ENCODE measurements at places on chromosomes 16 and 17.

- no peak for DNase-seq
These were observed 147.4 kb upstream of the RPH3AL start for GRCh38 chr17:499951-500461.

- DNase-seq: no peak
These were observed 27.2 kb upstream of the ASGR2 start for GRCh38 chr17:7141824-7142223.

- peak; percentile 9 for DNase-seq
These were observed 237.5 kb upstream of the PMFBP1 start for GRCh38 chr16:72409423-72409822.

- DNase-seq: no peak
These were observed 11.6 kb downstream of the COPZ2 start for GRCh38 chr17:48025904-48026501.

GRCh38 chr17:49342575-49342936, 19.5 kb downstream of the ZNF652 start:
- no peak for DNase-seq

DNA sequence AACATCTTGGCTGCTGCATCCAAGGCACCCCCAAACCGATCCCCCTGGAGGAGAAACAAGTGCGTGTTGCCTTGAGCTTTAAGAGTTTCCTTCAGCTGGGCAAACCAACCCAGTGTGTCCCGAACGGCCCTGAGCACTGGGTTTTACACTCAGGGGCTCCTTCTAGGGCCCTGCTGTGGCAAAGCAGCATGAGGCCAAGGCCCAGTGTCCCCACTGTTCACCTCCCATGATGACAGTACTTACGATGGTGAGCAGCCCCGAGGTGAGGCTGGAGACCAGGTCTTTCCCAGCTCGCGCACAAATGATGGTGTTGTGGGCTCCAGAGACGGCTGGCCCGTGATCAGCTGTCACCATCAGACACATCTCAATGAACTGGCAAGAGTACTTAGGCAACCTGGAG, 6.6 kb upstream of the KLHL11 start:
- DNase-seq: no peak

- DNase-seq: no peak
These were observed 13.5 kb downstream of the RGS11 start for GRCh38 chr16:262121-262745.

DNA sequence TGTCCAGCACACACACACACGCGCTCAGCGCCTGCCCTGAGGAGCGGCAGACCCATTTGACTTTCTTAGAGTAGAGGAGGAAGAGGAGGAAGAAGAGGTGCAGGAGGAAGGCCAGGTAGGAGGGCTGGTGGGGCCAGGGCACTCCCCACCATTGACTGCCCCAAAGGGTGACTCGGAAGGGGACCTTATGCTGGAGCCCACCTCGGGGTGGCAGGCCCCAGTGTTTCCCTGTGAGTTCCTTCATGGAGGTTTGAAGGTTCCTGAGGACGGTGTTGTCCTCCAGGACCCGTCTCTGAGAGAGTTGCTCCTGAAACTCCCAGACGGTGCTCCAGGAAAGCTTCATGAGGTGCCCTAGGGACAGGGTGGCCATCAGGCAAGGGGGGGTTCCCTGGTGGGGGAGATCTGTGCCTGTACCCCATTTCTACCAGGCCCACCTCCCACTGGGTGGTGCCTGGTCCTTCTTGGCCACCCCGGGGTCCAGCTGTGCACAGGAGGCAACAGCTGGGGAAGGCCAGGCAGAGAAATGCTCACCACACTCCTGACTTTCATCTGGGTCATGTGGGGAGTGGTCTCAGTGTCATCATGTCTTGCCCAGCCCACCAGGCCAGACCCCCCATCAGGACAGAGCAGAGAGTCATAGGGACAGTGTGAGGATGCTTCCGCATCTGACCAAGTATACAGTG, 89.5 kb downstream of the TNFRSF13B start:
- no peak for DNase-seq

GRCh38 chr17:17121162-17121561, 78.9 kb downstream of the MPRIP start:
- no peak for DNase-seq

GRCh38 chr16:11394593-11394960, 49.3 kb downstream of the RMI2 start:
- DNase-seq: no peak

DNA sequence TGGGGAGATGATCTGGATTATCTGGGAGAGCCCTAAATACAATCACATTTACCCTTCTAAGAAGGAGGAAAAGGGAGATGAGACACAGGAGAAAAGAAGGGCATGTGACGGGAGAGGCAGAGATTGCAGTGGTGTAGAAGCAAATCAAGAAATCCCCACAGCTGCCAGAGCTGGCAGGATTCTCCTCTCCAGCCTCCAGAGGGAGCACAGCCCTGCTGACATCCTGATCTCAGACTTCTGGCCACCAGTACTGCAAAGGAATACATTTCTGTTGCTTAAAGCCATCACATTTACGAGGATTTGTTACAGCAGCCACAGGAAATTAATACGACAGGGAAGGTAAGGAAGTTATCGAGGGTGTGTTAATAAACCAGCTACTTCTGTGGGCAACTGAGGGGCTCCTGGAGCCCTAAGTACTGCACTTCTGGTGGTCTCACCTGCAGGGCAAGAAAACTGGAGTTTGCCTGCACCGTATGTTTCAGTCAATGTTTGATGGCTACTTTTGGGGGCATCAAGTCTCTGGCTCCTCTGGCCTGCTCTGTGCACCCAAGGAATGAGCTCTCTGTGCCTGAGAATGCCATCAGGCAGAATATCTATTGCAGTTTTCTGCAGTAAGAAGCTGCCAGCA, 22.9 kb upstream of the CDH13 start:
- DNase-seq: no peak

DNA sequence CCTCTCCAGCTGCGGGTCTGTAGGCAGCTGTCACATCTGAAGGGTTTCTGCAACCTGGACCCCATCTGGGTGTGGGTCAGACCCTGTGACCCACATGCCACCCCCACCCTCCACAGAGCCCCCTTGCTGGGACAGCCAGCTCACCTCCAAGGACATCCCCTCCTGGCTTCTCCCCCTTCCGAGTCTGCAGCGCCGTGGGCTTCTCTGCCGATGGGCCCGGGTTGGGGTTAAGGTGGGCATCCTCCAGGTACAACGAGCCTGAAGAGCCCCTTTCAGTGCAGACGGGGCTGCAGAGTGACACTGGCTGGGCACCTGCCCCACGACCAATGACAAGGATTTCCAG, 28.9 kb downstream of the OR1D5 start:
- no peak for DNase-seq

GRCh38 chr17:20228860-20229259, 219.7 kb downstream of the SPECC1 start:
- DNase-seq: no peak

GRCh38 chr16:30567991-30568638, 3.4 kb downstream of the ZNF688 start:
- no peak for DNase-seq

GRCh38 chr17:31216031-31216751, 80.8 kb downstream of the OMG start:
- no peak for DNase-seq

- DNase-seq: no peak
These were observed 41.6 kb downstream of the RPGRIP1L start for GRCh38 chr16:53662072-53662471.

GRCh38 chr16:28105297-28105696, 41.8 kb upstream of the GSG1L start:
- DNase-seq: no peak

DNA sequence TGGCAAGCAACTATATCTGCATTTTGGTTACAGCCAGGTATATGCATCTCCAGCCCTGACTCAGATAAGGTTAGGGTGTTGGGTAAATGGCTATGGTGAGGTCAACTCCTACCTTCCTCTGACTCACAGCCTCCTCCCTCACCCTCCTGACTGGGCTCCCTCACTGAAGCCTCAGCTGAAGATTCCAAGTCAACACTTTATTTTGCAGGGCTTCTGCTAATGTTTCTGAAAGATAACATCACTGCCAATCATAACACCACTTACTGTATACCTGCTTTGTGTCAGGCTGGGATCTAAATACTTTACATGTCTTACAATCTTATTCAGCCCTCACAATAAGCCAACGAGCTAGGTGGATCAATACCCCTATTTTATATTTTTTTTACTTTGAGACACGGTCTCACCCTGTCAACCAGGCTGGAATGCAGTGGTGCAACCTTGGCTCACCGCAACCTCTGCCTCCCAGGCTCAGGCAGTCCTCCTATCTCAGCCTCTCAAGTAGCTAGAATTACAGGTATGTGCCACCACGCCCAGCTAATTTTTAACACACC, 47.8 kb upstream of the GCSH start:
- no peak for DNase-seq

DNA sequence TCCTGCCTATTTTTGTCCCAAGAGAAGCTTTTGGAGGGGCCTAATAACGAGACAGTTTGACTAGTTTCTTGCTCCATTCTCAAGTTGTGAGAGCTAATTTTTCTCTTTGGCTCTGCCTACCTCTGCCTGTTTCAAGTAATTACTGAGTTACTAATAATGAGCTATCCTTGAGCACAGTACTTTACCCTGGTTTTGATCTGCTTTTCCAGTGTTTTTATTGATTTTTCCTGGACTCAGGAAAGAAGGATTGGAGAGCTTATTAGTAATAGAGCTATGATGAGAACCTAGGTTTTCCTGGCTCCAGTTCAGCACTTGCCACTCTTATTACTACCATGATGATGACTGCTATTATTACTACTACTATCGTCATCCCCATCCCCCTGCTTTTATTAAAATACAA, 106.7 kb downstream of the HS3ST3B1 start:
- no peak for DNase-seq

DNA sequence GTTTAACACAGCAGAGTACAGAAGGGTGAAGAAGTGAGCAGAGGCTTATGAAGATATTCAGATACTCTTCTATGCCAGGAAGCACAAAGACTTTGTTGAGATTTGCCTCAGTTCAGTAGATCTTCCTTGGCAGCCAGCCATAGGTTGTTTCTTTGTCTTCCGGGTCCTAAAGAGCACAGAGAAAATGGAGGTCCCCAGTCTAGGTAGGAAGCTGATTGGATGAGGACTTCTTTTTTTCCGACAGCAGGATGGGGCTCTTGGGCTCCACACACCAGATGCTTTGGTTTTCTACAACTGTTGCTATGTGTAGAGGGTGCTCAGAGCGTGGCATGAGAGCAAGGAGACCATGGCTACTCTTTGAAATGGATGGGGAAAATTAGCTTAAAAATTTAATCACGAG, 8.3 kb upstream of the CDC6 start:
- no peak for DNase-seq

DNA sequence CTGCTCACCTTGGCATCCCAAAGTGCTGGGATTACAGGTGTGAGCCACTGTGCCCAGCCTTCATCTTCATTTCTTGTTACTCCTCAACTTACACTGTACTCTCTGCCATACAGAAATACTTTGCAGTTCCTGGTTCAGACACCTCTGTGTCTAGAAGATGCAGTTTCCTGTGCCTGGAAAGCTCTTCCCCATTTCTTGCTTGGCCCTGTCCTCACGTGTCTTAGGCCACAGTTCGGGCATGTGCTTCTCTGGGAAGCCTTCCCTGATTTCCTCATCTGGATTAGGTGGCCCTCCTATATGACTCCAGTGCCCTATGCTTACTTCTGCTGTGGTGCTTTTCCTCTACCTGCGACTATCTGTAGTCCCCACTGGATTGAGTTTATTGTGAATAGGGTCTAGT, 26.5 kb upstream of the CDR2 start:
- no peak for DNase-seq

DNA sequence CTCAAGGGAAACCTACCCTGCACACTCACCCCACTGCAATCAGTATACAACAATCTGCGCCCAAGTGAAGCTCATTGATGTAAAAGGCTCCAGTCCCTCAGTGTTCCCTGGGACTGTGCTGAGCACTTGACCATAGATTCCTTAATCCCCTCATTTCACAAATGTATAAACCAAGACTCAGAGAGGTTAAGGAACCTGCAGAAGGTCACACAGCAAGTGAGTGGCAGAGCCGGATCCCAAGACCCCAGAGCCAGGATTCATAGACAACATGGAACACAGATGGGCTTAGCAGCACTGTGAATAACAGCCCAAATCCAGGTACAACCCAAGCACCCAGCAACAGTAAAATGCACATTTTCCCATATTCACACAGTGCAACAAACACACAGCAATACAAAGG, 225.7 kb downstream of the C16orf78 start:
- no peak for DNase-seq

DNA sequence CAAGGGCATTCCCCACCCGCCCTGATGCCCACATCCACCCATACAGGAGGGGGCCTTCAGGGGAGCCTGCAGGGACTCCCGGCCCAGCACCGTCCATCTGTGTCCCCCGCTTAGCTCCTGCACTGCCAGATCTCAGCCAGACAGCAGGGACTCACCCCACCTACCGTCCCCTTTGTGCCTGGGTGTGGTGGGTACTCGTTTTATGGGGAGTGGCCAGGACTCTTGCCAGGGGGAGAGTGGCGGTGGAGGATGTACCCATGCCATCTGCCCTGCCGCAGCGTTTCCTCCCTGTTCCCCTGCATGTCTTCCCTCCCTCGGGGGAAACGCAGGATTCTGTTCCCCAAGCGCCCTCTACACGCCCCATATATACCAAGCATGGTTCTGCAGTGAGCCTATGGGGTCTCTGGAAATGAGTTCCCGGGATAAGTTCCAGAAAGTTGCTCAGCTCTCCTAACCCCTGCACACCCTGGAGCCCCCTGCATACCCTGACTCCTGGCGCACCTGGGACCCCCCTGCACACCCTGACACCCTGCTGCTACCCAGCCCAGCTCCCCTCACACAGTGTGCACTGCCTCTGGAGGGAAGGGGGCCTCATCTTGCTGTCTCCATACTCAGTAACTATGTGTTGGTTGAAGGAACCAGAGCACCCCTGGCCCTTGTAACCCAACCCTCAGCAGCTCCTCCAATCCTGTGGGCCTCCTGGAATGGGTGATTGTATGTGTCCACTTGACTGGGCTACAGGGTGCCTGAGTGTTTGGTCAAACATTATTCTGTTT, 4.2 kb upstream of the MAFG start:
- DNase-seq: no peak

- no peak for DNase-seq
These were observed 88.2 kb upstream of the NOG start for GRCh38 chr17:56505154-56505756.

GRCh38 chr16:89155184-89155679, 16.3 kb upstream of the CDH15 start:
- no peak for DNase-seq

- DNase-seq: no peak
These were observed 77.0 kb downstream of the CYTH1 start for GRCh38 chr17:78705071-78705470.

DNA sequence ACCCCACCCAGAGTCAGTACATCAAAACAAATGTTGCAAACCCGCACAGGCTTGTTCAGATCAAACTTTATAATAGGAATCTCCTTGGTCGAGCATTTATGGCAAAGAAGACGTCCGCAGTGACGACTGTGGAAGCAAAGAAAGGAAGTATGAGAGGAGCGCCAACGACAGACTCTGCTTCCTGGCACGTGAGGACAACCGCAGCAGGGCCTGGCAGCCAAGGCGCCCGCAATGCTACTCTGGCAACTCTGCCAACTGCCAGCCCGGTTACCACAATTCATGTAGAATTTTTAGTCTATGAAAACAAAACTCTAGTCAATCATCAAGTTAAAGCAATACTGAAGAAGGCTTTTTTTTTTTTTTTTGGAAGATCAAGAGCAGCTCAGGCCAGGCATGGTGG, 24.8 kb downstream of the CYB5D2 start:
- DNase-seq: no peak
